Tibial nerve (tissue), 4 donors: ENCODE measurements at places on chromosomes 3 and 15.

DNA sequence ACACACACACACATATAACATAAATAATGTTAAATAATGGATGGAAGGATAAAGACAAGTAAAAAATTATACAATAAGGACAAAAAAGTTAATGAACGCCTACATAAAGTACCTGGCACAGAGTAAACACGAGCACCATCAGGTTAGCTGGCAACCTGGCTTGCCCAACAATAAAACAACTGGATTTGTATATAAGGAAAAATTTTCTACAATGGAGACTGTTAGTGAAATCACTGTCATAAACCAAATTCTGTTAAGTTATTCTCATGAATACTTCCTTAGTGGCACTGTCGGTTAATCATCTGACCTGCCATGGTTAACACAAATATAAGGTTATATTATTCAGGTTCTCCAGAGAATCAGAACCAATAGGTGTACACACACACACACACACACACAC, 54.8 kb downstream of the DPH6 start:
- DNase-seq = no peak
- H3K27me3 ChIP-seq = no peaks in the 10 kb centered on the region
- H3K4me1 ChIP-seq = no peaks in the 10 kb centered on the region

- H3K4me1 ChIP-seq = no peaks in the 10 kb centered on the region
- no peaks in the 10 kb centered on the region for H3K27me3 ChIP-seq
- no peak overlapping the region for H3K27ac ChIP-seq
- no peak overlapping the region for H3K4me3 ChIP-seq
- H3K36me3 ChIP-seq = no peaks in the 10 kb centered on the region
- DNase-seq = no peak
Observed at GRCh38 chr15:96457841-96458240, 127.3 kb downstream of the NR2F2 start.

GRCh38 chr3:139472380-139473010, 3.8 kb downstream of the RBP2 start:
- no peak for DNase-seq
- H3K27me3 ChIP-seq = no peaks in the 10 kb centered on the region
- no peaks in the 10 kb centered on the region for H3K4me1 ChIP-seq
- H3K36me3 ChIP-seq = no peaks in the 10 kb centered on the region
- H3K27ac ChIP-seq = no peak overlapping the region

DNA sequence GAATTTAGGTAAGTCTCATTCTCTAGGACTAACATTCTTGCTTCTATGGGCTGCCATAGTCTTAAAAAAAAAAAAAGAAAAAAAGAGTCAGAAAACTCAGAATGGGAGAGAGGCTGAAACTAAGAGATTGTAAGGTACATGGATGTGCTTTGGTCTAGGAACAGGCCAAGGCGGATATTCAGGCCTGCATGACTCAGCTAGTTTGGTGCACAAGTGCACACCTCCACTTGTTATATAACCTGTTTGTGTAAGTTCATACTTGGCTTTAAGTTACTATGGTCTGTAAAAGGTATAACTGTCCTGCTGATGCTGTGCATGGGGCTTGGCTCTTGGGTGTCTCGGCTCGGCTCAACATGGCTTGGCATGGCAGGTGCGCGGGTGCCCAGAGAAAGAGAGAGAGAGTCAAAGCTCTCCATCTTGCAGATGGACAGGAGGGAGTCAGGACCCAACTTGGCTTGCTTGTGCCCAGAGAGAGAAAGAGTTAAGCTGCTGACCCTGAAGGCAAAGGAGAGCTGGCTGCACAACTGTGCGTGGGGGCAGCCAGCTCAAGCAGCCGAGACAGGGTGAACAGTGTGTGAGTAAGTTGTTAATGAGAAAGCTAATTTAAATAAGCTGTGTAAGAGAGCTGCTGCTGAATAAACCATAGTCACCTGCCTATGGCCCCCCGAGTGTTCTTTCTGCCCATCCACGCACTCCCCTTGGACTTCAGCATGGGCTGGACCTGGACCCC, 31.4 kb upstream of the CHRNB4 start:
- H3K4me3 ChIP-seq = no peak overlapping the region
- H3K4me1 ChIP-seq = peaks cover 13% of the 10 kb centered on the region
- no peaks in the 10 kb centered on the region for H3K36me3 ChIP-seq
- peaks cover 5% of the 10 kb centered on the region for H3K27me3 ChIP-seq
- no peak overlapping the region for H3K27ac ChIP-seq

GRCh38 chr3:11246663-11246970, 25.6 kb upstream of the ATG7 start:
- H3K27ac ChIP-seq = no peak overlapping the region
- H3K27me3 ChIP-seq = no peaks in the 10 kb centered on the region
- H3K4me3 ChIP-seq = no peak overlapping the region
- DNase-seq = no peak
- H3K4me1 ChIP-seq = no peaks in the 10 kb centered on the region

DNA sequence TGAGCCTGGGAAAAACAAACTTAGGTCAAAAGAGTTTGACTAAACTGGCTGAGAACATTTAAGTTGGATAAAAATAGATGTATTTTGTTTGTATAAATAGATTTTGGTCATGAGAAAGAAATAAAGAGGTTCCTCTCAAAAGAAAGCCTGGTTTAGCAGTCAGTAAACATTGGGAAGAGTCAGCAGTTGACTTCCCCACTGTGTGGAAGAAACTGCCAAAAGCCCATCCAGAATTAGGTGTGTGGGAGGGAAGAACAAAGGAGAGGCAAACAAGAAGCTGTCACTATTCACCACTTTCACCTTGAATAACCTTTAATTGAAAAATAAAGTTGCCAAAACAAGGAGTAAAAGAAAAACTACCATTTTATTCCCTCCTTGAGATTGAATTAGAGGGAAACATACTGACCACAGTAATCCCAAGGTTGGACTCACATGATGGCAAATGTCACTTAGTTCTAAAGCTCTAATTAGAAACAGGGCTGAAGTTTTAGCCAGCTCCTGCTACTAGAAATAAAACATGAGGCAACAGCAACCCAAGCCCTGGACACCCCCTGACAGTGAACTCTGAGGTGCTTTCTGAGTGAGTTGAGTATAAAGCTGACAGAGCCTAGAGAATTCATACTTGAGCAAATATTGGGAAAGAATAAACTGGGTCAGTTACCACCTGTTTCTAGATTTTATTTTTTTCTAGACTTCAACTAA, 139.3 kb downstream of the SERPINI1 start:
- no peak overlapping the region for H3K4me3 ChIP-seq
- DNase-seq = no peak
- no peaks in the 10 kb centered on the region for H3K27me3 ChIP-seq
- no peak overlapping the region for H3K27ac ChIP-seq

GRCh38 chr3:103446953-103447629, 1012.3 kb downstream of the ZPLD1 start:
- no peaks in the 10 kb centered on the region for H3K4me1 ChIP-seq
- H3K27me3 ChIP-seq = no peaks in the 10 kb centered on the region
- no peaks in the 10 kb centered on the region for H3K36me3 ChIP-seq
- DNase-seq = no peak
- H3K27ac ChIP-seq = no peak overlapping the region

GRCh38 chr15:82856397-82857170, 47.2 kb downstream of the WHAMM start:
- no peak overlapping the region for H3K4me3 ChIP-seq
- no peak overlapping the region for H3K27ac ChIP-seq
- DNase-seq = no peak
- H3K36me3 ChIP-seq = peaks cover 31% of the 10 kb centered on the region

DNA sequence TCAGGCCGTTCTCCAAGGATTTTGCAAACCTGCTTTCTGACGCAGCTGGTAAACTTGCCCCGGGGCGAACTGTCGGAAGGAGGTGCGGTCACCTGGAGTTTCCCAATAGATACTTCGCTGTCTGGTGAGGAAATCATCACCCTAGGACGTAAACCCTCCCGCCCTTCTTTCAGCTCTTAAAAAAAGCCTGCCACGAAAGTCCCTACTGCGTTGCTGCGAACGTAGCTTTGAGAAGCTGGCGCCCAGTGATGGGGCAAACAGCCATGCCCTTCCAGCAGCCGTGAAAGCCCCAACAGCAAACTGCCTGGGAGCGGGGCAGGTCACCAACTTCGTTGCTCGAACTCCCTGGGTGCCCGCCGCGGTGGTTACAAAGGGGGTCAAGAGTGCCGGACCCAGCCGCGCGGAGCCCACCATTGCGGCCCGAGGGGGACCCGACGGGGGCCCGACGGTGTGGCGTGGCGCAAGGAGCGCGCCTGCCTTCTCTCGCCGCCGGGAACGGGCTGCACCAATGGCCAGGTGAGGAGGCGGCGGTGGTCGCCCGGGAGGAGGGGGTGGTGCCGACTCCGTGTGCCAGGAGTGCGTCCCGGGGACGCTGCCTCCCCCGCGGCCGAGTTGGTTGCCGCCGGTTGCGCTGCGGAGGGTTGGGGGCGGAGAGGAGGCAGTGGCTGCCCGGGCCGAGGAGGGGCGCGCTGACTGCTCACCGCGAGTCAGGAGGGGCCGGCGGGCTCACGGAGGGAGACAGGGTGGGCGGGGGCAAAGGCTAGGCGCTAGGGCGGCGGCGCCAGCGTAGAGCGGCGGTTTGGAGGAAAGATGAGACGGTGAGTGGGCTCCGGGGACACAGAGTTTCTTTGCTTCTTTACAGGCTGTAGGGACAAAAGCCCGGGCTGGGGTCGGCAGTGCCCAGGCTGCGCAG, at the start of gene PHLDB2:
Gene PHLDB2 (plus strand): TSS at position 205 of the 913 bp plus-strand sequence. CDS start 24,813 bp downstream, outside the sequence.
- peak within 1 kb of the TSS; percentile 69 for H3K4me3 ChIP-seq
- peak within 1 kb of the TSS; percentile 97 for H3K27ac ChIP-seq
- DNase-seq = peak; percentile 54
- H3K36me3 ChIP-seq = no peaks in the 10 kb centered on the region
- H3K4me1 ChIP-seq = peaks cover 20% of the 10 kb centered on the region

DNA sequence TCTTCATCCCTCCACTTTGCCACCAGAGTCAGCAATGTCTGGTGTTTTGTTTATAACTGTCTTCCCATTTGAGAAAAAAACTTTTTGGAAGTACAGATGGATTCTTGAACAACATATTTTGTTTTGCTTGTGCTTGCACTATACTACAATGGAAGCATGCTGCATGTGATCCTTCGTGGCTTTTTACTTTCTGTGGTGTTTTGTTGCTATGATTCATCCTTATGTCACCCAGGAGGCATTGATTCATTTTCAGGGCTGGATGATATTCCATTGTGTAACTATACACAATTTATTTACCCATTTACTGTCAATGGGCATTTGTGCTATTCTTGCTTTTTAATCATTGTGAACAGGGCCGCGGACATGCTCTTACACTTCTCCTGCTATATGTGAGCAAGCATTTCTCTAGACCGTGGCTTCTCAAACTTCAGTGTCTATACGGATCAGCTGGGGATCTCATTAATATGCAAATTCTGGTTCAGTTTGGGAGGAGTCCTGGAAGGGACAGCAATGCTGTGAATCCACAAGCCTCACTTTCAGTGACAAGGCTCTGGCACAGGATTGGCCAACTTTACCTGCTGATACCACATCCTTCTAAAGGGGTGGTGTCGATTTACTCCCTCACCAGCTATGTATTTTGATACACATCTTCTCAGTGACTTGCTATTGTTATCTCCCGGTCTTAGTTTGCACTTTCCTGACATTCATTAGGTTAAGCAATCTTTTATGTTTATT, 65.9 kb downstream of the POLR2M start:
- DNase-seq = no peak
- H3K36me3 ChIP-seq = no peaks in the 10 kb centered on the region

DNA sequence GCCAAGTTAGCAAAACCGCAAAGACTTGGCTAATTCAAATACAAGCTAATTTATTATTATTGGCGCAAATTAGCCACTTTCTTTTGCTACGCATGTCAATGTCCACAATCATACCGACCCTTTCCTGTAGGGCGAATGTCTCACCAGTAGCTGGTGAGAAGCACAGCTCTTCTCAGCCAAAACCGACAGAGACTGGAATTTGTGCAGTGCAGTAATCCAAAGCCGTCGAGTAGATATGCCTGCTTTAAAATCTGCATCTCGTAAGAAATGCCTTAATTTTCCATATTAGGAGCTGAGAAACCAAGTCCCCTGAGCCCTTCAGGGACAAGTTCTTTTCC, 614 bp upstream of the MINDY2 start:
- H3K4me1 ChIP-seq = peaks cover 42% of the 10 kb centered on the region
- H3K36me3 ChIP-seq = no peaks in the 10 kb centered on the region
- H3K27me3 ChIP-seq = no peaks in the 10 kb centered on the region
- peak overlapping the region; percentile 99 for H3K4me3 ChIP-seq
- DNase-seq = peak; percentile 10

GRCh38 chr3:111810909-111811308, 48.2 kb upstream of the PHLDB2 start:
- H3K27me3 ChIP-seq = no peaks in the 10 kb centered on the region
- peaks cover 7% of the 10 kb centered on the region for H3K4me1 ChIP-seq
- H3K27ac ChIP-seq = no peak overlapping the region
- no peak for DNase-seq
- no peak overlapping the region for H3K4me3 ChIP-seq

GRCh38 chr3:100777271-100777670, 68.0 kb downstream of the TFG start:
- H3K27ac ChIP-seq = no peak overlapping the region
- no peak for DNase-seq
- no peaks in the 10 kb centered on the region for H3K27me3 ChIP-seq

- no peak overlapping the region for H3K4me3 ChIP-seq
- H3K27ac ChIP-seq = no peak overlapping the region
- no peak for DNase-seq
- H3K27me3 ChIP-seq = no peaks in the 10 kb centered on the region
Observed at GRCh38 chr15:60932051-60932915, 296.8 kb downstream of the RORA start.

GRCh38 chr3:2976212-2976611, 134.0 kb downstream of the IL5RA start:
- H3K4me1 ChIP-seq = no peaks in the 10 kb centered on the region
- no peak overlapping the region for H3K27ac ChIP-seq
- H3K27me3 ChIP-seq = no peaks in the 10 kb centered on the region
- H3K4me3 ChIP-seq = no peak overlapping the region
- DNase-seq = no peak

- H3K27me3 ChIP-seq = no peaks in the 10 kb centered on the region
- H3K4me3 ChIP-seq = no peak overlapping the region
- DNase-seq = no peak
- H3K27ac ChIP-seq = no peak overlapping the region
Observed at GRCh38 chr15:77525907-77526594, 105.4 kb downstream of the HMG20A start.

DNA sequence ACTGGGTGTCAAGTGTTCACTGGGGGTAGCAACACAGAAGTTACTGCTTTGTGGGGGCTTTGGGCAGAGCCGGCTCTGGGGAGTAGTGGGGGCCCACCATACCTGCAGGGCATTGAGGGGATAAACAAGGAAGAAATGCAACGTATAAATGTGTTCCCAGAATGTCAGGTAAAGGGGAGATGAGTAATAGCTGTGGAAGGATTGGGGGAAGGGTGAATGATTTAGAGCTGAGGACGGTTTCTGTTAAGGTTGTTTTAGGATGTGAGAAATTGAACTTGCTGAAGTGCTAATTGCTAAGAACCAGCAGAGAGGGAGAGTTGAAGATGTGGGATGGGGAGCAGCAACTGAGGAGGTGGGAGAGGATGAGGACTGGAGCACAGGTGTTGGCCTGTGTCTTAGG, 10.7 kb downstream of the SCG5 start:
- H3K27ac ChIP-seq = no peak overlapping the region
- DNase-seq = no peak
- no peak overlapping the region for H3K4me3 ChIP-seq
- no peaks in the 10 kb centered on the region for H3K27me3 ChIP-seq
- no peaks in the 10 kb centered on the region for H3K36me3 ChIP-seq

- H3K4me1 ChIP-seq = no peaks in the 10 kb centered on the region
- H3K36me3 ChIP-seq = no peaks in the 10 kb centered on the region
- DNase-seq = no peak
- H3K27me3 ChIP-seq = no peaks in the 10 kb centered on the region
- H3K4me3 ChIP-seq = no peak overlapping the region
Observed at GRCh38 chr3:122257644-122258364, 67.2 kb upstream of the CSTA start.
